Anterior cingulate cortex (tissue), 58 donors: ENCODE measurements at places on chromosomes 5 and 9.
A peak's percentile ranks its signal among the peaks of the same experiment; 100 is the strongest.

- peak; percentile 23 for DNase-seq
Measured at GRCh38 chr9:135978642-135979546, 17.7 kb upstream of the UBAC1 start.

GRCh38 chr9:89919171-89919681 is 314.4 kb downstream of the GADD45G start:
- no peak for DNase-seq

DNA sequence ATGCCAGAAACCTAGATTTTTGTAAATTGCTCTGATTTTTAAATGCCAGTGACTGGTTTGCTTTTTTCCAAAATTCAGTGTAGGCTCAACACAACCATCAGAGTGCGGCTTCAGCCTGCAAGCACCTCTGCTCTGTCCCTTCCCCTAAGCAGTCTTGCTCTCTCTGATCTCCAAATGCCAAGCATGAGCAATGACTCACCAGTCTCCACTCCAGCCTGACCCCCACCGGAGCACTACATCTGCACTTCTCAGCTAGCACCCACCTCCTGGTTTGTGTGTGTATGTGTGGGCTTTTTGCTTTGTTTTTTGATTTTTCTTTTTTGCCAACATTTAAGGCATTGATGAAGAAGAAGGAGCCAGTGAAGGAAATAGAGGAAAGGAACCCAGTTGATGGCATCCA is 61.4 kb upstream of the ADRA1B start:
- no peak for DNase-seq

- DNase-seq: peak; percentile 78
Measured at GRCh38 chr5:139664727-139665351, 16.7 kb downstream of the CXXC5 start.

DNA sequence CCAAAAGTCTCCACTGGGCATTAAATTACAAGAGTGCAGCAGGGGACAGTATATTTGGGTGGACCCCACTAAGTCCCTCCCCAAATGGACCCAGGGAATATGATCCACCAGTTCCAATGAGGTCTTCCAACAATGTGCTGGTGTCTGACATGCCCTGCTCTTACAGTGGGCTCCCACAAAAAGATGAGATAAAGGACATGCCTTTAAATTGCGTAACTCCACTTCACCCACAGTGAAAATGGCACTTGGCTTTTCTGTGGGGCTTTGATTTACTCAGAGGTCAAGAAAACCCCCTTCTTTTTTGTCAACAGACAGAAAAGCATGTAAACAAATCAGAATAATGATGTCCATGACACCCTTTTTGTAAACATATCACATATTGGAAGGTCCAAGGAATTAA is 336.5 kb downstream of the EBF1 start:
- DNase-seq: no peak

DNA sequence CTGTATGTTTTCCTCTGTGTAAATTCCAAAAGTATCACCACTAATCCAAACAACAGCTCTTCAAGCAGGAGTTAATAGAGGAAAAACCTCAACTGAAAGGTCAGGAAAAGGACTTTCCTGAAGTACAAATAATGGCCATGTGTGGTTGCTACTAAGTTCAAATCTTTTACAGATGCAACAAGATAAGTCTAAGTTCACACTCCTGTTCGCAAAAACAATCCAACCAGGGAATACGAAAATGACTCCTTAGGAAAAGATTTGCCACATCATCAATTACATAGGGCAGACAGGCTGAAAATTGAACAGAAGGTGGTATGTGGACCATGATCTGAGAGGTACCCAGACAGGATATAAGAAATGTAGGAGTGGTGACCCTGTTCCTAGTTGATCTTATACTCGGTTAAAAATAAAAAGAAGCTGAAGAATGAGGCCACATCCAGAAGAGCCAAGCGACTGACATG is 210.2 kb downstream of the TSSK1B start:
- DNase-seq: no peak

GRCh38 chr5:172943906-172944305 is 15.3 kb upstream of the RPL26L1 start:
- DNase-seq: no peak

DNA sequence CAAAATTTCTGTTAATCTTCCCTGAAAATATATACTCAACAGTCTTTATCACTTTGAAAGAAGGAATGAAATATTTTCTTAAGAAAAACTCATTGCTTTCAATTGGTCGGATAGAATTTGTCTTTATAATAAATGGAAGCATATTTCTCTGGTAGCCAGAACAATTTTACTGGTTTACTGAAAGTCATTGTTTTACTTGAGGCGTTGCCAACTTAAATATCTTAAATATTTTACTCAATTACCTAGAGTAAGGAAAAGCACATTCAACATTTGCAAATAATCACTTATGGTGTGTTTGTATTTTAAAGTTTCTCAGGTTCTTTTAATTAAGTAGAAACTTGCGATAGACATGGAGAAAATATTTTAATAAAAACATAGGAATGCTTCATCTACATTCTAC is 1181.7 kb downstream of the EFNA5 start:
- DNase-seq: no peak

DNA sequence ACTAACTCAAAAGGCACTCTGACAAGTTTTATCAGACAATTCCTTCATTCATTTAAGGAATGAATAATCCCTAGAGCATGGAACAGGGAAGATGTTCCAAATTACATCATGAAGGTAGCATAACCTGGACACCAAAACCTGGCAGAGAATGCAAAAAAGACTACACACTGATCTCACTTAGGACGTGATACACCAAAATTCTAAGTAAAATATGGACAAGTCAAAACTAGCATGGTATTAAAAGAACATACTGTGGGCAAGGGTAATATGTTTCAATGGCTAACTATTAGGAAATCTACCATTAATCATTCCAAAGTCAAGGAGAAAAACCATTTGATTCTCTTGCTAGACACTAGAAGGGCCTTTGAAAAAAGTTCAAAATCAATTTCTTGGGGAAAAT is 176.5 kb downstream of the HSPA4 start:
- no peak for DNase-seq

- DNase-seq: no peak
Measured at GRCh38 chr5:22348027-22348426, 505.1 kb downstream of the CDH12 start.

DNA sequence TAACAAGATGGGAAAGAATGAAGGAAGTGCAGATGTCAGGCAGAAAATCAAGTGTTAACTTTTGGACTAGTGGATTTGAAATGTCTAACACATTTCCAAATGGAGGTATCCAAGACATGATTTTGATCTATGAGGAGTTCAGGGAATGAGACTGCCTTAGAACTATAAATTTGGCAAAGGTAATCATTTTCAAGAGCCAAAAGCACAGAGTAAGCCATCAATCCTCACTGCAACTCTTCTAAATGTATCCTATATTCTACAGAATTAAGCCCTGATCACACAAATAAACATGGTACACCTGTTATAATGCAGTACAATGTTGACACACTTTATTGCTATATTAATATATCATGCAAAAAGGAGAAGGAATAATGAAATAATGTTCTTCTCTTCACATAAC is 55.6 kb downstream of the SETX start:
- DNase-seq: no peak

DNA sequence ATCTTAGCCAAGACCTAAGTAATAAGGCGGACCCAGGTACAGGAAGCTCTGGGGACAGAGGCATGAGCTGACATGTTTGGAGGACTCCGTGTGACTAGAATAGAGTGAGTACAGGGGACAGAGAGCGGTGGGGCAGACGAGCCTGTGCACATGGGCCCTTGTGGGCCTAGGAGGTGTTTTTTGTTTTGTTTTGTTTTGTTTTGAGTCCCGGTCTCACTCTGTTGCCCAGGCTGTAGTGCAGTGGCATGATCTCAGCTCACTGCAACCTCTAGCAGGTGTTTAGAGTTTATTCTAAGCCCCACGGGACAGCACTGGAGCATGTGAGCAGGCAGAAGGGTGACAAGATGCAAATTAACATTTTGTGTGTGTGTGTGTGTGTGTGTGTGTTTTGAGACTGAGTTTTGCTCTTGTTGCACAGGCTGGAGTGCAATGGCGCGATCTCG is 3.1 kb upstream of the EEIG1 start:
- no peak for DNase-seq

DNA sequence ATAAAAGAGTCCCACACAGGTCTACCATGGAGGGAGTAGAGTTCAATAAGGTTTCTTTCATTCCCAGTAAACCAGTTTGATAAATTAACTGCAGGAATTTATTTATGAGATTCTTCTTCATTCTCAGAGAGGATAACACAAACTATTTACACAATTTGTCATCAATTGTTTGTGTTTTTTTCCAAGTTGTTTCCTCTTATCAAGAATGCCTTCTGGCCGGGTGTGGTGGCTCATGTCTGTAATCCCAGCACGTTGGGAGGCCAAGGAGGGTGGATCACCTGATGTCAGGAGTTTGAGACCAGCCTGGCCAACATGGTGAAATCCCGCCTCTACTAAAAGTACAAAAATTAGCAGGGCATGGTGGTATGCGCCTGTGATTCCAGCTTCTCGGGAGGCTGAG is 216.7 kb downstream of the MLLT3 start:
- no peak for DNase-seq

GRCh38 chr5:167969998-167970397 is 321.4 kb upstream of the WWC1 start:
- no peak for DNase-seq

GRCh38 chr5:69187342-69187741 is 2.0 kb upstream of the CENPH start:
- DNase-seq: no peak

- no peak for DNase-seq
Measured at GRCh38 chr5:52754051-52754450, 33.7 kb upstream of the ITGA1 start.

DNA sequence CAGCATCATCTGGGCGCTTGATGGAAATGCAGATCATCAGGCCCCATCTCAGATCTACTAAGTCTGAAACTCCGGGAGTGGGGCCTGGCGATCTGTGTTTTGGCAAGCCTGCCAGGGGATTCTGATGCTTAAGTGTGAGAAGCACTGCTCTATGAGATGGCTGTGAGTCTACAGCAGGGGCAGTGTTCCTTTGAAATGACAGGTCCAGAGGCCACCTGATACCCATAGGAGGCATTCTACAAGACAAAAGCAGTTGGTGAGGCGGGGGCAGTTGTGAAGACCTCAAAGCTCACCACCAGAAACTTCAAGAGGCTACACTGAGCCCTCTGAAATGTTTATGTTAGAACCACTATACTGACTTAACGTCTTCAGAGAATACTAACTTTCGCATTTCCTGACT is 86.9 kb upstream of the SPATA31D4 start:
- no peak for DNase-seq

DNA sequence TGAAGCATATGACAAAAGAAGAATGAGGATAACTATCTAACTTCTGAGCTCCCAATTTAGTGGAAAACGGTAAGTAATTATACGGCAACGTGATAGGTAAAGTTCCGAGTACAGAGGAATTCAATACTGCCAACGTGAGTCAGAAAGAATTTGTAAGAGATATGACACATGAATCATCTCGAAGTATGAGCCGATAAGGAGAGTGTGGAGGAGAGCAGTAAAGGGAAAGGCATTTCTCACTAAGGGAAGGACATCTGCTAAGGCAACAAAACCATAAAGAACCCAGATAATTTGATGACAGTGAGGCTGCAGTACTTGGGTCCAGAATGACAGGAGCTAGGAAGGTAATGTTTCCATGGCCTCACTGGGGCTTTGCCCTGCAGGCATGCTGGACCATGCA is 11.0 kb downstream of the MPDZ start:
- DNase-seq: no peak

- DNase-seq: no peak
Measured at GRCh38 chr5:170854566-170854965, 7.3 kb upstream of the RANBP17 start.

GRCh38 chr5:150801117-150801927 is 22.8 kb downstream of the SMIM3 start:
- no peak for DNase-seq

- no peak for DNase-seq
Measured at GRCh38 chr5:132785365-132785764, 8.3 kb upstream of the SEPTIN8 start.

DNA sequence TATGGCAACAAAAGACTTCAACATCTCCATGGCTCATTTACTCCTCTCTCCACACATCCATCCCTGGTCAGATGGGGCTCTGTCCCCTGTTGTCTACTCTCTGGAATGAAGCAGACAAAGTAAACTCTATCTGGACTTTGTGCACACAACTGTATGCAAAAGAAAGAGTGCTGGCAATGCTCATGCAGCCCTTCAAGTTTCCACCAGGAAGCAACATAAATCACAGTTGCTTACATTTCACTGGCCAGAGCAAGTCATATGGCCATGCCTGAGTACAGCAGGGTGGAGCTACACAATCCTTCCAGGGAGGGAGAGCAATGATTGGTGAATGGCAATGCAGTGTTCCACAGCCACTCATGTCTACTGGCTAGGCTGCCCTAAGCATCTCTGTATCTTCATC is 12.4 kb upstream of the SHC3 start:
- no peak for DNase-seq

- DNase-seq: no peak
Measured at GRCh38 chr5:181204826-181205760, at the start of gene TRIM7. TSS of gene TRIM7 (minus strand) at chr5:181205196. CDS start at chr5:181205110, 86 bp downstream.

DNA sequence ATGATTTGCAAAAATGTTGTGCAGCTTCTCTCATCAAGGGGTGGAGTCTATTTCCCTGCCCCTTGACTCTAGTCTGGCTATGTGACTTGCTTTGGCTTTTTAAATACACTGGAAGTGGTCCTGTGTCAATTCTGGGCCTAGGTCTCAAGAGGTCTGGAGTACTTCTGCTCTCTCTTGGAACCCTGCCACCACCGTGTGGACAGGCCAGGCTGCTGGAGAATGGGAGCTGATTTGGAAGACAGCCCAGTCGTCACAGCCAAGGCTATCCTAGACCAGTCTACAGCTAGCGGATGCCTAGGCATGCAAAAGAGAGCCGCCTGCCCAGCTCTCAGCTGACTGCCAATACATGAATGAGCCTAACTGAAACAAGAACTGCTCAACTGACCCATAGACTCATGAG is 56.7 kb upstream of the CLINT1 start:
- peak; percentile 84 for DNase-seq

DNA sequence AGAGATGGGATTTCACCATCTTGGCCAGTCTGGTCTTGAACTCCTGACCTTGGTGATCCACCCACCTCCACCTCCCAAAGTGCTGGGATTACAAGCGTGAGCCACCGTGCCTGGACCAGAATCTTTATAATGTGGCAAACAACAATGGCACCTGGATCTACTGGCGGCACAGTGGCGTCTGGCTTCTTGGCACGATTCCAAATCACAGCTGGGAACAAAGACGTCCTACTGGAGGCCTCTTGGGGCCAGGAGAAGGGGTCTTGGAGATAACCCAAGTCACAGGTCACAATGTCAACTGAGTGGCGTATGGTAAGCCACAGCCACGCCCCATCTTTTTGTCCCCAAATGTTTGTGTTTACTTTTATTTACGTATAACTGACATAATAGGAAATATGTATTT is 77.8 kb upstream of the RAPGEF1 start:
- DNase-seq: no peak

DNA sequence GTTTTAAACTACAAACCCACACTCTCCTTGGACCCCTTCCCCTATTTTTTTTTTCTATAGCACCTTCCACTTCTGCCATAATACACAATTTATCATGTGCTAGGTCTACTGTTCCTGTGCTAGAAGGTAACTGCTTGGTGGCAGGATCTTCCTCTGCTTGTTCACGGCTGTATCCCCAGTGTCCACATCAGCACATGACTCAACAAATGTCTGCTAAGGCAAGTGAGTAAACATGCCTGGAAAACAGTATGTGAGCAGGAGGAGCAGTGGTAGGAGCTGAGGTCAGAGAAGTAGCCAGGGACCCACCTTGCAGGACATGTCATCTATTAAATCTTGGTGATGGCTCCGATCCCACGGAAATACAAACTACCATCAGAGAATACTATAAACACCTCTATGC is 79.4 kb downstream of the AUH start:
- no peak for DNase-seq

- DNase-seq: no peak
Measured at GRCh38 chr5:142798099-142798770, 28.1 kb downstream of the ARHGAP26 start.
